ENCODE measurements at places on chromosomes 6 and 20.

DNA sequence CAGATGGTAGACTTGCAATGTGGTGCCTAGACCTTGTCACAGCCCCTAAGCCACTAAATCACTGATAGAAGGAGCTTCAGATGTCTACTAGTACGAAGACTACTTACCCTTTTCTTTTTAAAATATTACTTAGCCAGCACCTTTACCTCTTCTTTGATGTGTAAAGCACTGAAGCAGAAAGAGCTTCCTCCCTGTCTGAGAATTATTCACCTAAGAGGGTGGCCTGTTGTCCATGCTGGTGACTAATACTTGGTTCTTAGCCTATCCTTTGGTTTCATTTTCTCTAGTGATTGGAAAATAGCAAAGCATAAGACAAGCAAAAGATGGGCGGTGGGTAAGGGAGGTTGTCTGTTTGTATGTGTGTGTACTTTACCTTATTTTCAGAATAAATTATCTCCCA lies 794.6 kb downstream of the TFAP2A start:
- no peak for DNase-seq

DNA sequence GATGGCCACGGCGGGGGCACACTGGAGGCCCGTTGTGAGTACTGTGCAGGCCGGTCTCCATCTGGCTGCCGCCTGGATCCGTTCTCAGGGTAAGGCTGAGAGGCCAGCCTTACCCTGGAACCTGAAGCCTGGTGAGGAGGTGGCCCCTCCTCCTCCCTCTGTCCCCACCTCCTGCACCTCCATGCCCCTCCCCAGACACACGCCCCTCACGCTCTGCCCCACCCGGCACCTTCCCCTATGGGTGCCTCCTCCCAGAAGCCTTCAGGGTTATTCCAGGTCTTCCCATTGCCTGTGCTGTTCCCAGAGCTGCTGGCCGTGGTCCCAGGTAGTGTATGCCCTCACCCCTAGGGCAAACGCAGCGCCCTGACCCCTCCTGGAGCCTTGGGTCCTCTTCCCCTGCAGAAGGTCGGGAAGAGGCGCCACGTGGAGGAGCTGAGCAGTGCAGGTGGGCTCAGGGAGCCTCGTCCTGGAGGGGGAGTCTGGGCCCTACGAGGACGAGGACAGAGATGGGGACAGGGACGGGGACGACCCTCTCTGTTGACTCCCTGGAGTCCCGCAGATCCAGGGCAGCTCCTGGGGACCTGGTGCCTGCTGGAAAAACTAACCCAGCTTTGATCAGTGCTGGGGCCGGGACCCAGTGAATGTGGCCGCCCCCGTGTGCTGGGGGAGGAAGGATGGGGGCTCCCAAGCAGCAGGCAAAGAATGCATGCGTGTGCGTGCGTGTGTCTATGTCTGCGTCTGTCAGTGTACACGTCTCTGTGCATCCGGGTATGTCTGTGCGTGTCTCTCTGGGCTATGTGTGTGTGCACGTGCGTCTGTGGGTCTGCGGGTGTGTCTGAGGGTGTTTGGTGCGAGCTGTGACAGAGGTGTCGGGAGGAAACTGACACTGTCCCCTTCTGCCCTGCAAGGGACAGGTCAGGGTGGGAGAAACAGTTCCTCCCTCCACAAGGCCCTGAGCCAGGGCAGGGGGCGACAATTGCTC lies 8.2 kb upstream of the HRH3 start:
- DNase-seq, result no peak

DNA sequence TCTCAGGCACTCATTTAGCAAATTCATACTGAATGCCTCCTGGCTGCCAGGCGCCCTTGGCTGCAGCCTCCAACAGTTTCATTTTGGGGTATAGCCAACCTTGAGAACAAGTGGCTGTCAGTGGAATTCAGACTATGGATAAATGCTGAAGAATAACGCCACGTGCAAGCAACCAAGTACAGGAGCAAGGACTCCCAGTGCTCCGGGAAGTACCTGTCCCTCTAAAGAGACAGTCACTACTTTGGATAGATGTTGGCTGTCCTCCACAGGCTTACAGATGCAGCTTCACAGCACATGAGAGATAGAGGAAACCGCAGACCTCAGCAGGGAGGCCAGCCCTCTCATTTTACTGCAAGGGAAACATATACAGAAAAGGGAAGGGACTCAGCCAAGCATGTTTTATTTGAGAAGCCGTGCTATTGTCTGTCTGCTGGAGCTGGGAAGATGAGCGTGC lies 658.2 kb downstream of the PTPRT start:
- DNase-seq, result no peak

DNA sequence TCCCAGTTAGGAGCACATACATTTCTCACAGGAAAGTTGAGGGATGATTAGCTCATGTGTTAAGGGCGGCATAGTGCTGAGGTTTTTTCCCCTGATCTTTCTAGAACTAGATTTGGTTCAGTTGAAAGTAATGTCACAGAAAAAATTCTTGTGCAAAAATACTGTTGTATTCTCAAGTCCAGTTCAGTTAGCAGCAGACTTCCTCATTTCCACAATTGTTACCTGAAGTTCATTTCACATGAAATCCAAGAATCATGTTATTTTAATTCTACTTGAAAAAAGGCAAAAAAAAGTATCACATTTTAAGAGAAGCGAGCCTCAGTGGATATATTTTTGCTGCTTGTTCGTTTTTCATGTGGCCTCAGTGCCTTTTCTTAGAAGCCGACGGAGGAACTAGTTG lies 227.8 kb downstream of the TMEM242 start:
- no peak for DNase-seq

- no peak for DNase-seq
Measured at GRCh38 chr6:130615816-130616215, 211.4 kb upstream of the SMLR1 start.

All from activated naive CD4-positive, alpha-beta T cell (primary cell).